ENCODE measurements at places on chromosomes 1 and 21.

GRCh38 chr1:30472009-30472408 lies 251.4 kb downstream of the MATN1 start:
- no peak for DNase-seq

- DNase-seq = no peak
Measured at GRCh38 chr1:23909412-23909811, 3.8 kb downstream of the CNR2 start.

- no peak for DNase-seq
Measured at GRCh38 chr21:37065561-37066177, 7.2 kb downstream of the PIGP start.

- peak; percentile 33 for DNase-seq
Measured at GRCh38 chr1:116910379-116911187, 867 bp downstream of the PTGFRN start.

GRCh38 chr1:173478094-173478674 lies 1.0 kb downstream of the PRDX6 start:
- no peak for DNase-seq

DNA sequence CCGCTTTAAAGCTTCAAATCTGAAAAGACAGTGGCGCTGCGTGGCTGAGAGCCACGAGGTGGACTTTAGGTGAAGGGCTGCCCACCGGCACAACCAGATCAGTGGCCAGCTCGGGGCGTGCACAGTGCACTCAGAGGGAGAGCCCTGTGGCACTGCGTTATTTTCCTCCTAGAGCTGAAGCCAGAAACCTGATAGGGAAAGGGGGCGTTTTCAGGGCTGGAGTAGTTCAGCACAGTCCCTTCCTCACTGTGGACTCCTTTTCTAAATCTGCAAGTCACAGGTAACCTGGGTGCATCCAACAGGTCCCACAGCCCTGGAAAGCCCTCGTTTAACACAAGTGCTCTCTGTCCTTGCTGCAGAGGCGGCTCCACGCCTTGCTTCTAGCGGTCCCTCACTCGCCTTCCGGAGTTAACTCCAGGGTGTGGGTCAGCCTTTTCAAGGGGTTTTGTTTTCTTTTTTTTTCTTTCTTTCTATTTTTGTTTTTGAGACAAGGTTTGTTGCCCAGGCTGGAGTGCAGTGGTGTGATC lies 81.2 kb downstream of the GALNT2 start:
- DNase-seq = no peak

- no peak for DNase-seq
Measured at GRCh38 chr1:202405928-202406327, 57.4 kb downstream of the PPP1R12B start.

DNA sequence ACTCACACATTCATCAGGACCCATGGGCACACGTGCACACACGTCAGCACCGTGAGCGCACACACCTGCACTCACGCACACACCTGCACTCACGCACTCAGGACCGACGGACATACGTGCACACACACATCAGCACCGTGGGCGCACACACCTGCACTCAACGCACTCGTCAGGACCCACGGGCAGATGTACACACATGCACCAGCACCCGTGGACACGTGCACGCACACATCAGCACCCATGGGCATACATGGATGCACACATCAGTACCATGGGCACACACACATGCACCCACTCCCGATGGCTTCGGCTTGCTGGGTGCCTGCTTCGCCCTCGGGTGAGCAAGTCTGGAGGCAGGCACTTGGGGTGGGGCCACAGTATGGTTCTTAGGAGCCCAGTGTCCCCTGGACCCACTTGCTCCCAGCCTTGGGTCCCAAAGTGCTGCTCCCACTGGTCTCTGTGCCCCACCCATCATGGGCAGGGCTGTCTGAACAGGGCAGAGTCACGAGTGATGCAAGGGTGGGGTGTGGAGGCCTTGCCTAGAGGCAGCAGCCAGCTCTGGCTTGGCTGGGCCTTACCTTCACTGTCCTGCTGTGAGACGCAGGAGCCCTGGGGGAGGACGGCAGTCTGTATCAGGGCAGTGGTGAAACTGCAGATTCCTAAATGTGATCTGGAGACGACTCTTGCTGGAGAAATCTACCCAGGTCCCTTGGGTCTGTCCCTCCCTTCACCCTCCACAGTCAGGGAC lies 49.8 kb downstream of the SKI start:
- DNase-seq = no peak

GRCh38 chr1:176111835-176112234 lies 95.3 kb downstream of the COP1 start:
- DNase-seq = no peak

DNA sequence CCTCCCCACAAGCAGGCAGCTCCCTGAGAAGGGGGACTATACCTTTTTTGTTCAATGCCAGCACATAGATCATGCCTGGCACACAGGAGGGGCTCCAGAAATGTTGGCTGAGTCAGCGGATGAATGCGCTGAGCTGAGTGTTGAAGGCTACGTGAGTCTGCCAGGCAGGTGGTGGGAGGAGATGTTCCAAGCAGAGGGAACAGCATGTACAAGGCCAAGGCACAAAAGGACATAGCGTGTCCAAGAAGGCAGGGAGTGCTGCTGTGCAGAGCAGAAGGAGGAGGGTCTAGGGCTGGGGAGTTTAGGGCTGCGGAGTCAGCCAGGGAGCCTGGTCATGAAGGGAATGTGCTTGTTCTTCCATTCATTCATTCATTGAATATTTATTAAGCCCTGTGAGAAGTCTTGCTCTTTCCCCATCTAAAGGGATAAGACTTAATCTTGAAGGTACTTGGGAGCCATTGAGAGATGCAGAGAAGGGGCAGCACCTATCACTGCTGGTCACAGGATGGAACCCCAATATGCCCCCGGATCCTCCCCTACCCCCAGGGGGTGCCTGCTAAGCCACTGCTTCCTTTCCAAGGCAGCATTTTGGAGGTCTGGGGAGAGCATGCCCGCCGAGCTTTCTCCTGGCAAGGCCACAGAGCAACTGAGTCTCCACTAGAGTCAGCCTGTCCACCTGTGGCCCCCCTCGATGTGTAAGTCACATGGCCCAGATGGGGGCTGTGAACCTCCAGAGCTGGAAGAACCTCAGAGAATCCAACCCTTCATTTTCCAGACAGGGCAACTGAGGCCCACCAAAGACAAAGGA lies 31.2 kb upstream of the LAPTM5 start:
- no peak for DNase-seq

DNA sequence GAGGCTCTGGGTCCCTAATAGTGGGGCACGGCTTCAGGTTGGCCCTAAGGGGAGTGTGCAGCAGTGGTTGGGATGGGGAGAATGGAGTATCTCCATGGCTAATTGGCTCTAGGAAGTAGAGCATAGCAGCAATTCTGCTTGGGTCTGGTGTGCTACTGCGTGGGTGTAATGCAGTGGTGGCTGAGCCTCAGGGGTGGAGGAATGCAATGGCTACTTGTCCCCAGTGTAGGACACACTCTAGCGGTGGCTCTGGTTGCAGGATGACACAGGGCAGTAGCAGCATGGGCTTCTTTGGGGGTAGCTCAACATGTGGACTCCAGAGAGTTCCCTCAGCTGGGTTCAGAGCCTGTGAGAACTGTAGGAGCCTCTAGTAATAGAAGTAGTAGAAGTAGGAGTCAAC lies 91.2 kb upstream of the FAM78B start:
- no peak for DNase-seq

DNA sequence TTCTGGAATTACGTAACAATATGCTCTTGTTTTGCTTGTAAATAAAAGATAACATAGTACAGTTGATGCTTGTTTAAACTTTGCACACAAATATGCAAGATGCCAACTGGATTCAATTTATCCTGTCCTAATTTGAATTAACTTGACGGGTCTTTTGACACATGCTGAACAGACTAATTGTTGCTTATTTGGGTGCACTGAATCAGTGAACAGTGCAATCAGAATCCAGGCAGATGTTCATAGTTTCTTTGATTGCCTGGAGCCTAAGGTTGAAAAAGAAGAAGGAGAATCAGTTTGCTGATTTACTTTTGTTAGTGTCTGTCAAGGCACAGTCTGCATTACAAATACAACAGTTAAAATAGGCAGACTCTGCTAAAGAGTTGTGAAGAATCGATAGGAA lies 307.9 kb downstream of the COL11A1 start:
- DNase-seq = no peak

DNA sequence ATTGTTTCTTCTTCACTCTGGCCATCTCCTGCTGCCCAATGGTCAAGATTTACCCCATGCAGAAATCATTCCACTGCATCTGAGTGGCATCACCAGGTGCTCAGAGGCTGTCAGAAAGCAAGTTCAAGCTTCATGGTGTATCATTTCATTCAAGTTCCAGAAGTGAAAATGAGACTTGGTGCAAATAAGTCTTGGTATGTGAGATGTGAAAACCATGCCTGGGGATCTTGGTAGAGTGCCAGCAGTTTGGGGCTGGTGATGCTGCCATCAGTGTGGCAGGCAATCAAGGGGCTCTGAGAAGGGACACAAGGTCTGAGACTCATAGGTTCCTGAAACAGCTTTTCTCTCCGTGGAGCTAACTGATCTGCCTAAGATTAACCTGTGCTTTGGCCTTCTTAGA lies 52.0 kb downstream of the CD2 start:
- DNase-seq = peak; percentile 76

DNA sequence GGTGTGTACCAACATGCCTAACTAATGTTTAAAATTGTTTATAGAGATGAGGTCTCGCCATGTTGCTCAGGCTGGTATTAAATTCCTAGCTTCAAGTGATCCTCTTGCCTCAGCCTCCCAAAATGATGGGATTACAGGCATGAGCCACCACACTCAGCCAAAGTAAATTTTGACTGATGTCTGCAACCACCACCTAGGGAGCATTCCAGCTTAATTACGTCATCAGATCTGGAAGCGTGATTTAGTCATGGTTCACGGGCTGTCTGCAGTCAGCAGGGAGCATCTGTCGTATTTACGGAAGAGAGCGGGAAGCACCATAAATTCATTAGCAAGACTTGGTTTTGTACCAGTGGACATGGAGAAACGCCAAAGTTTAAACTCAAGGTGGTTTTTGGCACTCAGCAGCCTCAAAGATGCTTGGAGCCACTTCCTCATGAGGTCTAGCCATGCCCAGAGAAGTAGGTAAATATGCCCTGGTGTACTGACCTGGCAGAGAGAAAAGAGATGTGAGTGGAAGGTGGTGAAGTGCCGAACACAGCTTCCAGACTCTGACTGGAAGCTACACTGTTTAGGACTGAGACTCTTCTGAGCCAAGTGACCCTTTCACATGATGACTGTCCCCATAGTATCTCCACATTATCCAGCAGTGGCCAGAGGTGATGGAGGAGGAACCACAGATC lies 60.8 kb upstream of the SLC35F3 start:
- no peak for DNase-seq

- DNase-seq = no peak
Measured at GRCh38 chr1:212353181-212353580, 61.5 kb downstream of the PACC1 start.

DNA sequence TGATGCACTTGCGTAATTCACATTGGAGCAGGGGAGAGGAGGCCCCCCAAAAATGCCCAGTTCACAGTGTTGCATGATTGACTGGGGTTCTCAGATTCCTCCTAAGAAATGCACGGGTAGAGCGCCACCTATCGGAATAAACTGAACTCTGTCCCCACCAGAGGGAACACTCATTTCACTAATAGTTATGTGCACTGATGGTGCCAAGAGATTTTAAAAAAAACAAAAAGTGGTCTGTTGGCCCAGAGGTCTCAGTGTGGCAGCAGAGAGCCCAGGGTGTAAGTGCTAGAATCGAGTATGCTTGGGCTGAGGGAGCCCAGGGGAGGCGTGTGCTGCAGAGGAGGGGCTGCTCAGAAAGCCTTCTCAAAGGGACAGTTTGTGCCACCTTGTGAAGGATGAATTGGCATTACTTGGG lies 6.9 kb downstream of the PINK1 start:
- DNase-seq = peak; percentile 67

DNA sequence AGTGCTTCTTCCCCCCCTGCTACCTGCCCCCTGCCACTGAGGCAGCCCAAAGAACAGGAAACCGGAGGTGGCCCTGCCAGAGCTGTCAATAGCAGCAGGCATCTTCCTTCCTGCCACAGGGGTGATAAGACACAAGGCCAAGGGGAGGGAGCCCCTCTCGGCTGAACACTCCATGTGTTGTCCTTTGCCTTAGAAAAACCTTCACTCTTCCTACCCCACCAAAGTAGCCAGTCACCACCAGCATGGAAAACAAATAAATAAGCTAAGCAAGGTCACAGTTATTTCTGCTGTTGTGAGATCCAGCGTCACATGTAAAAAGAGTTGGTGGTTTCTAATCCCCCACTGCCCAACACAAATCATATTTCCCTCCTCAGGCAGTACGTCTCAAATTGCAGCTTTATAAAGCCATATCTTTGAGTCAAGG lies 104.8 kb upstream of the DPT start:
- no peak for DNase-seq

DNA sequence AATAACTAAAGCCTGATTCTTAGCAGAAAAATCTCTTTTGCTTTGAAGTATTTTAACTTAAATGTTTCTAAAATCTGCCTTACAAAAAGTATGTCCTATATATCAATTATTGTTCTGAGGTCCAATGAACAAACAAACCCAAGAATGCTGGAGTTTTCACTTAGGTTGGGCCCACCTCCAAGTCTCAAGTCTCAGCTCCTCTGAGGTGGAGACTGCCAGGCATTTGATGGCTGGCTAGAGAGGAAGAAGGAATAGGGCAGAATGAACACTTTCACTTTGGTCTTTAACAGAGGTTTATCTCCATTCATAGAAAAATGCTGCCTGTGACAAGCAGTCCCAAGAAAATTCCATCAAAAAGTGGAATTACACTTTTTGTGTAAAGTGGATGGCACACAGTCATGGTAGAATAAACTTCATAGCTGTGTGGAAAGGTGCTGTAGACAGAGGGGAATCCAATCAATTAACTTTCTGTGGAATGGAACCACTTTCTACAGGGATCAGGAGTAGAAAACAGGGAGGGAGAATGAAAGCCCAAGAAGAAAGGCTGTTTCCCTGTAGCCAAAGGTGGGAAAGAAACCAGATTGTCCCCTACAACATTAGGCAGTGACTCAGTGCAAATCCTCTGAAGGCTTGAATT lies 349.4 kb upstream of the RUNX1 start:
- no peak for DNase-seq

GRCh38 chr1:6330410-6330911 lies 63.1 kb downstream of the ACOT7 start:
- no peak for DNase-seq

- no peak for DNase-seq
Measured at GRCh38 chr21:35643176-35643575, 417.1 kb downstream of the SETD4 start.

- DNase-seq = no peak
Measured at GRCh38 chr21:35399002-35399530, 350.0 kb upstream of the RUNX1 start.

DNA sequence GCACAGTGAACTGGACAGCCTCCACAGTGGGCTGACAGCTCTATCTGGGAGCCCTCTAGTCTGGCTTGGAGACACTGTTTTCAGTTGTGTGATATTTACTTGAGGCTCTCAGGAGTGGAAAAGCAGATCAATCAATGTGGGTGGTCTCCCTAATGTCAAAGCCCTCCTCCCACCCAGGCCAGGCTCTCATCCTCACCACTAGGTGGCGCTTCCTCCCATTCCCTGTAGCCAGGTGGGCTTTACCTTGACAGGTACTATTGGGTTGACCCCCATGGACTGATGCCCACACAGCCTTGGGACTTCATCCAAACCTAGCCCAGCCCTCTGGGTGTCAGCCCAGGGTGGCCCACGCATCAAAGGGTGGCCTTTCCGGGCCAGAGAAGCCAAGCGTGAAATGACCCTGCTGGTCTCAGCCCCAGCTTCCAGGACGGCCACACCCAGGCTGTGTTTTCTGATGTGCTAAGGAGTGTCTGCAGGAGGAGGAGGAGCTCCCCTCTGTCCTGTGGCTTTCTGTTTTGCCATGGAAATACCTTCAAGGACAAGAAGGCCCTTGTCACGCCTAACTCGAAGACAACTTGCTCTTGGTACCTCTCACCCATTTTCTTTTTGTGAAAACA lies 54.0 kb downstream of the CLIC6 start:
- DNase-seq = peak; percentile 19

GRCh38 chr1:180909005-180909414 lies 3.7 kb upstream of the KIAA1614 start:
- DNase-seq = no peak
